Activated T-helper 9 cell treated with anti-CD3 and anti-CD28 coated beads, Interleukin-2, amount 50 U/mL, for 16 hours (primary cell): ENCODE measurements at places on chromosomes 3 and 15.

DNA sequence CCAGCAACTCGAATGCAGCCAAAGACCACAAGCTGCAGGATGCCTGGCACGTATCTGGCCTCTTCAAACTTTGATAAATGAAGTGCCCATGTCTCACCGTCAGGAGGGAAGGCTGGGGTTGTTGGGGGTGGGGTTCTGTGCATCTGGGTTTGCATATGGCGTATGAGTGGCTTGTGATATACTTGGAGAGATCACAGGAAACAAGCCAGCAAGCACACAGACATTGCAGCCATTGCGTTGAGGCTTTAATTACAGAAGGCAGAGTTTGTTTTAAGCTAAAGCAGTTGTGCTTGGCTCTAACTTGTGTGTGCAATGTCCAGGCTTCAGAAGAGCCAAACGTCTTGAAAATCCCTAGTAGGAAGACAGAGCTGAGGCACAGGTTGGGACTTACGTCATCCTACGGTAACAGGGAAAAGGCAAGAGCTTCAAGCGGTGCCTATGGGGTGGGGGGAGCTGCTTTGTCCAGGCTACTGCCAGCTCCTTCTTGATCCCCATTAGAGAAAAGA, 109.2 kb downstream of the ASB7 start:
- DNase-seq: no peak

GRCh38 chr3:106004137-106004681, 135.4 kb upstream of the CBLB start:
- no peak for DNase-seq

GRCh38 chr15:41105348-41106334, 10.4 kb downstream of the INO80 start:
- DNase-seq: no peak

- no peak for DNase-seq
These were observed 305.3 kb downstream of the SATB1 start for GRCh38 chr3:18119866-18120265.

GRCh38 chr3:96619475-96619874, 194.9 kb upstream of the EPHA6 start:
- DNase-seq: no peak

DNA sequence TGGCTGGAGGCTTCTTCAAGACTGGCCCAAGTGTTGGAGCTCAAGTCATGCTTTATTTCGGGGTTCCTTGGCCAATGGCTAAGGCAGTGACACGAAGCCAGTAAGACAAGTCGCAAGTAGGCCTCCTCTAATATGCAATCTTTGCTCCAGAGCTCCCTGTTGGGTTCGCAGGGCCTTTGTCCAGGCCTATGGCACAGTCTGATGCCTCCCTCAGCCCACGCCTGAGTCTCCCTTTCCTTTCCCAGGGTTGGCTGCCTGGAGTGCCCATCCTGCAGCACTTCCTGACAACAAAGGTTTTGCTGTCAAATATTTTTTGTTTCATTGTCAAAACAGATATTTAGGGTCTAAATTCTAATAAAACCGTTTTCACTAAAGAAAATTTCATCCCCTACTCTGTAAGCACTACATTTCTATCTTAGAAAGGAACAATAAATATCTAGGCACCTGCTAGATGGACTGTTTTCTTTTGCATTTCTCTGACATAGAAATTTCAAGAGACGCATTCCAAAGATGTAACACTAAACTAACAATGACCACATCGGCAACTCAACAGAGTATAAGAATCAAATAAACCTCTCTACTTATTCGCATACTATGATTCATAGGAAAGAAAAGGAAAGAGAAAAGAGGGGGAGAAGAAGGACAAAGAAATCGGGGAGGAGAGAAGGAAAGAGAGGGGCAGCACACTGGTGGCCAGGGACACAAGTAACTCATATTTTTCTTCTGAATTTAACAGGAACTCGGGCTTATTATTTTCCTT, 393.1 kb upstream of the ATP11B start:
- DNase-seq: no peak

DNA sequence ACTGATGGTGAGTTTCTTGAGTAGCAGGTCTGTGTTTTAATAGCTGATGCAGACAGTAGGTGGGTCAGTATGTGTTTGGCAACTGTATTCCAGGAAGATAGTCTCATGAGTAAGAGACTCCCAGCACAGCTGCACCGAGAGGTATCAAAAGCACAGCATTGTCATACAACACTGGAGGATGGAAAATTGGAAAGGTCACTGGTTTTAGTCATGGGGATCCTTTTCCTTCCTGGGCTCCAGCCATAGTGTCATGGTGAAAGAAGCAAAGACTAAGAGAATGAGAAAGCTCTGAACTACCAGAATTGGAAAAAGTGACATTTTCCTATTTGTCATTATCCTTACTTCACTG, 61.5 kb downstream of the P3H2 start:
- DNase-seq: no peak

GRCh38 chr3:15321349-15321748, 11.0 kb downstream of the SH3BP5 start:
- DNase-seq: no peak

DNA sequence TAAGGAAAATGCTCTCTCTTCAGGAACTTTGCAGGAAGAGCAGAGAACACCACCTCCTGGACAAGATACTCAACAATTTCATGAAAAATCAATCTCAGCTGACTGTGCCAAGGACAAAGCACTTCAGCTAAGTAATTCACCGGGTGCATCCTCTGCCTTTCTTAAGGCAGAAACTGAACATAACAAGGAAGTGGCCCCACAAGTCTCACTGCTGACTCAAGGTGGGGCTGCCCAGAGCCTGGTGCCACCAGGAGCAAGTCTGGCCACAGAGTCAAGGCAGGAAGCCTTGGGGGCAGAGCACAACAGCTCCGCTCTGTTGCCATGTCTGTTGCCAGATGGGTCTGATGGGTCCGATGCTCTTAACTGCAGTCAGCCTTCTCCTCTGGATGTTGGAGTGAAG, 200.5 kb downstream of the AKAP13 start:
- DNase-seq: no peak

DNA sequence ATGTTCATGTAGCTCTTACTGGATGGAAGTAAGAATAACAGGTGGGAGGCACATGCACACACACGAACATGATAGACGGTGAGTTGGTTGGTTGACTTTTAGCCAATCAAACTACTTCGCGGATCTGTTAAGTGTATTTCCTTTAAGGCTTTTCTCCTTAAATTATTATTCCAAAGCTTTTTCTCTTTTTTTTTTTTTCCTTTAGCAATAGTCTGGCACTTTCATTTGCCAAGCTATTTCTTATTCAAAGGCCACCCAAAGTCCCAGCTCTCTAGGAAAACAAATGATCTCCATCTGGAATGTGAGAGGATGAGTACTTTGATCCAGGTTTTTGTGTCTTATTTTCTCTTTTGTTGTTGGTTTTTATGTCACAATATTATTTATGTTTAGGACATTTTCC, 141.1 kb downstream of the TPRG1 start:
- no peak for DNase-seq

GRCh38 chr3:128824132-128824850, 55.1 kb upstream of the ACAD9 start:
- no peak for DNase-seq

DNA sequence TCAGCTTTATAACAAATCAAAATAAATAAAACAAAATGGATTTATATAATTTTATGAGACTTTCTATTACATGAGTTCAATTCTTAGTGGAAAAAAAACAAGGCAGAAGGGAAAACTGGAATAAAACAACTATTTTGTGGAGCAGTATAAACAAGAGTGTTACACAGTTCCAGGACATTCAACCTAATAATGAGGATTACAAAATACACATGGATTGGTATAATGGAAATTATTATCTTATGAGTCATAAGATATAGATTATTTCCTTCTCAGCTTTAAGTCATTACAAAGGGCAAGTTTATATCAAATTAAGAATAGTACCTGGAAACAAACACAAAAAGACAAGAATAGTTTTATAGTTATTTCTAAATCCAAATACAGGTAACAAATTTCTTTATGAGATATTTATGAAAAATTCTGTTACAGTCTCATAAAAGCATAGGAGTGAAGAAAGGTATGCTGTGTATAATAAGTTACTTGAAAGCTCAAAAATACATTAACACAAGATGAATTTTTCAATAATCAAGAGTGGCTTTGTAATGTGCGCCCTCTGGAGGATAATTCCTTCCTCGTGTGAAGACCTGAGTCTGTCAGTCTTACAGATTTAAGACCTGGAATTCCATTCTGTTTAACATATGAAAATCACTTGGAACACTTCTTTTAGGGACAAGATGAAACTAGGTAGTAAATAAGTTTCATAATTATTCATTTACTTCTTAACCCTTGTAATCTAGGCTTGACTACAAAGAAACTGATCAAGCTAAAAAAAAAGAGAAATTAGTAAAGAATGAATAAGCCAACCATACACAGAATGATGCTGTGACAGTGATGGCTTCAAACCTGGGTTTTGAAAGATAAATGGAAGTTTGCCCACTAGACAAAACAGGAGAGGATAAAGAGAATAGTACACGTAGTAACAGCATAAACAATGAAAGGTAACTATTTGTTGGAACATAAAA, 9.5 kb downstream of the COPS2 start:
- DNase-seq: no peak

- DNase-seq: no peak
These were observed 54.1 kb downstream of the ZNF280D start for GRCh38 chr15:56679225-56679624.

GRCh38 chr3:37864904-37865303, 3.2 kb downstream of the CTDSPL start:
- no peak for DNase-seq

GRCh38 chr3:8968375-8968882, 5.2 kb upstream of the RAD18 start:
- DNase-seq: no peak

- no peak for DNase-seq
These were observed 127.6 kb downstream of the RAB11A start for GRCh38 chr15:65996901-65997300.

DNA sequence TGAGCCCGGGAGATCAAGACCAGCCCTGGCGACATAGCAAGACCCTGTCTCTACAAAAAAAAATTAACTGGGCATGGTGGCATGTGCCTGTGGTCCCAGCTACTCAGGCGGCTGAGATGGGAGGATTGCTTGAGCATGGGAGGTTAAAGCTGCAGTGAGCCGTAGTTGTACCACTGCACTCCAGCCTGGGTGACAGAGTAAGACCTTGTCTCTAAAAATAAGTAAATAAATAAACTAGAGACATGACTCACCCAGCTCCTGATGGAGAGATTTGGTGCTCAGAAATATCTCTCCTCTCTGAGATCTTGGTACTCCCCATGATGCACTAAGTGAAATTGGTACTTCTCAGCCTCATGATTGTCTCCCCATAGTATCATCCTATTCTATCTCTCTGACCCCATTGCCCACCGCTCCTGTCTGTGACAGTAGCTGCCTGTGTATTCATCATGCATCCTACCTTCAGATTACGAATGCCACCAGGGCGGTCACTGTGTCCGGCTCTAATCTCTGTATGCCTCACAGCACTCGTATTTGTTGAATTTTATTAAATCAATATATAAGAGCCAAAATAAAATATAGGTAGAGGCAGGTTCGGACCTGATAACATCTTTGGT, 50.9 kb downstream of the ABHD2 start:
- no peak for DNase-seq

- DNase-seq: no peak
These were observed 220.5 kb upstream of the SLCO3A1 start for GRCh38 chr15:91632981-91633380.

DNA sequence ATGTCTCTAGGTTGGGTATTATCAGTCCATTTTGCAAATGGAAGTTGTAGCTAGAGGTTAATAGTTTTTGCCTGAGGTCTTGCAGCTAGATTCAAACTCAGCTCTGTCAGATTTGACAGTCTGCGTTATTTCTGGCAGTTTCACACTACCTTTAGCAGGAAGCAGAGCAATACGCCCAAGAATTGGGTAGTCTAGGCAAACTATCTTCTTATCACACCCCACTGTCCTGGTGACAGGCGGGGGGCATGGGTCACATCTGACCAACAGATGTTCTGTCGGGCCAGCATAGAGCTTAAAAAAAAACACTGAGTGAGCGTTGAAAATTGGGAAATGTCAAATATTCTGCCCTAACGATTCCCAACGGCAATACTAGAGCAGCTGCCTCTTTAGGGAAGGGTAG, 5.7 kb downstream of the GPR160 start:
- DNase-seq: no peak

DNA sequence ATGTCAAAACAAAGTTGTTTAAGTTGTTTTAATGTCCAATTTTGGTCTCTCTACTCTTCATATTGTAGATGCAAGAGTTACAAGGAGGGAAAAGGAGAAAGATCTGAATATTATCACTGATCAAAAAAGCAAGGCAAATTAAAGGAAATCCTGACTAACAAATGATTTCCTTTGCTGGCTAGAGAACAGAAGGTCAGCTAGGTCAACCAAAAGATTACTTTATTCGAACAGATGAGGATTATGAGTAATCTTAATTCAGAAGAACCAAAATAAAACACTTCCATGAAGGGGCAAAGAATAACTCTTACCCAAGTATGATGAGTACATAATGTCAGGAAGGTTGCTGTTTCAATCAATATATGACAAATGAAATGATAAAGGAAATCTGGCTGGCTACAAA, 33.8 kb downstream of the CPNE4 start:
- DNase-seq: no peak

- DNase-seq: no peak
These were observed 470.1 kb upstream of the THBS1 start for GRCh38 chr15:39110746-39111145.

- DNase-seq: no peak
These were observed 218.8 kb downstream of the VPS13C start for GRCh38 chr15:61841466-61841865.

GRCh38 chr15:78875107-78875914, 2.6 kb downstream of the MORF4L1 start:
- no peak for DNase-seq

DNA sequence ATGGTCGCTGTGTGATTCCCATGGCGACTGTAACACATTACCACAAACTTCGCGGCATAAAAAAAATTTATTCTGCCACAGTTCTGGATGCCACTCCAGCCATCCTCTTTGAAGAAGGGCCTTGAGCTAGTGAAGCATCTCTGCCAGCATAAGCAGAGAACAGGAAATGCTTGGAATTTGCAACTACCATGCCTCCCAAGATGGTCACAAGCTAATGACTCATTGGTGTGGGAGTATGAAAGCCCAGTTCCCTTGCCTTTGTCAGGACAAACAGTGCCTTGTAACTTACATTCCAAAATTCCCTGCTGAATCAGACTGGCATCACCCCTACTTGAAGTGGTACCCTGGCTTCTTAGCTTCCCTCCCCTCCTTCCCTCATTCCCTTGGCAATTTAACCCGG, 129.7 kb downstream of the PROS1 start:
- no peak for DNase-seq

DNA sequence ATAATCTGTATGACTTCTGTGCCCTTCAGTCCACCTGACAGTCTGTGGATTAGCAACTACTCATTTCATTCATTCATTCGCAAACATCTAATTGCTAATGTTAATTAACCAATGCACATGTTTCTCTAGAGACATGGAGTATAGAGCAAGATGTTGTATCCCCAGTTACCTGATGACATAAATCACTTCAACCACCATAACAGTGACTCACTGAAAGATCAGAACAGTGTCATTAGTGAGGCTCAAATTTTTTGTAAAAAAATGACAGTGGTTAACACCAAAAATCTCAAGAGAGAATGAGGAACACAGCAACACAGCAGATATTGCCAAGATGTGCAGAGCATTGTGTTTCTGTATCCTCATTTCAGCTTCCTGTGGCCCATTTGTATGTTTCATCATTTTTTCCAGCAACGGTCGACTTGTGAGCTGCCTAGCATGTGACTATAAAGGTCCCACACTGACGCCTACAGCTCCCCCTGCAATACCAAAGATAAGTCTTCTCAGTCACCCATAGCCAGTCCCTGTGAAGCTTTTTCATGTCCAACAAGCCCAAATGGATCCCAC, 3.7 kb upstream of the PLD1 start:
- no peak for DNase-seq

GRCh38 chr15:79282371-79283251, at the start of gene ANKRD34C:
Gene ANKRD34C (plus strand): TSS chr15:79282722. CDS start chr15:79293285, 10,563 bp downstream.
- no peak for DNase-seq
